ENCODE measurements at places on chromosomes 7 and 10. TPM values are rescaled to one million over a fixed set of nuclear protein-coding genes. Genes with fewer than 3 reads are reported as not detected.

Gene FOXI2
- not detected for total RNA-seq

- DNase-seq: no peak
Measured at GRCh38 chr10:68086011-68086410, 10.9 kb upstream of the HERC4 start.

Gene ATG9B
- not detected for total RNA-seq

DNA sequence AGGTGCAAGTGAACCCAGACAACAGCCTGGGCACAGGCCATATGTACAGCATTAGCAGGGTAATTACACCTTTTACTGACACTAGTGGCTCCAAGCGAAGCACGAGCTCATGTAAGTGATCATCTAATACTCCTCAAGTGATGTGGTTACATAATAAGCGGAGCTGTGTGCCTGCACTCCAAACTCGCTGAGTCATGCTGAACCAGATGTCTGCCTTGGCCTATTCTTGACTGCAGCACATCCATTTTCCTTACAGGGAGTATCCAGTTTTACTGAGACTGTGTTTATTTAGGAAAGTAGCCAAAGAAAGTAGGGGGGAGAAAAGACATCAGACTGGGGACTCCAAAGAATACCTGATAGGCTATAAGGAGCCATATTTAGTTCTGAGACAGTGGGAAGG is 90.1 kb downstream of the GRM3 start:
- DNase-seq: peak; percentile 17

Gene SYCE1
- total RNA-seq: not detected

- peak; percentile 68 for DNase-seq
Measured at GRCh38 chr7:108358553-108358952, 97.7 kb downstream of the NRCAM start.

GRCh38 chr10:33109788-33110469 is 151.9 kb upstream of the ITGB1 start:
- no peak for DNase-seq

DNA sequence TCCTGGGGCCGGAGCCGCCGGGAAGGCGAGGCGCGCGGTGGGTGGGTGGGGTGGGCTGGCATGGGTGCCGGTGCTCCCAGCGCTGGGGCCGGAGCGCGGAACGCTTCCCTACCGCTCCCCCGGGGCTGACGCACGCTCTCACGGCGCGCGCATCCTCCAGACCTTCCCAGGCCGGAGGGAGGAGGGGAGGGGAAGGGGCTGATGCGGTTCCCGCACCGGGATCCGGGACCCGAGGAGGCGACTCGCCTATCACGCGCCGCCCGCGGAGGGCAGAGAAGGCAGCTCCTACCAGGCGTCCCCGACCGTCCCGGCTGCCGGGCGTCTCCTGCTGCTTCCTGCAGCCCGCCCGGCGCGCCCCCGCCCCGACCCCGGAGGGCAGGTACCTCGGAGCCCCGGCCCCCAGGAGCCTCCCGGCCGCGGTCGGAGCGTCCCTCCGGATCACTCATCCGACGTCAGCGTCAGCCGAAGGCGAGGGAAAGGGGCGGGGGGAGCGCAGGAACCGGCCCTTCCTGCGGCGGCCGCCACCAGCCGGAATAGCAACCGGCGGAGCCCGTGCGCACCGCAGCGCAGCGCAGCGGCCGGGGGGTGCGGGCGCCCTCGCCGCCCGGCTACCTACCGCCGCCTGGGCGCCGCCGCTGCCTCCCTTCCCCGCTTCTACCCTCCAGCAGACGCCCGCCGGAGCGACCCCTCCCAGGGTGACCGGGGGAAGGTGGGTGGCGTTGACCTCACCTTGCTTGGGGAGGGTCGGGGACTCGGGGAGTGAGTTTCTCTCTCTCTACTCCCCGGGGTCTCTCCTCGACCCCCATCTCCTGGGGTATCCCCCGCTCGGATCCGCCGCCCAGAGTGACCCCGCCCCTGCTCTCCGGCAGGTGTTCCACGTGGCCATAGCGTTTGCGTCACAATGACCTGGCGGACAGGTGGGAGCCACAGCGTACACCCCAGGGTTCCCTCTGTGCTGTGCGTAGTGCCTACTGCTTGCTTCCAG is at the start of gene ICA1:
TSS of gene ICA1 (minus strand) at position 457 of the 985 bp plus-strand sequence. CDS start 26,241 bp downstream, outside the sequence.
- peak; percentile 37 for DNase-seq

DNA sequence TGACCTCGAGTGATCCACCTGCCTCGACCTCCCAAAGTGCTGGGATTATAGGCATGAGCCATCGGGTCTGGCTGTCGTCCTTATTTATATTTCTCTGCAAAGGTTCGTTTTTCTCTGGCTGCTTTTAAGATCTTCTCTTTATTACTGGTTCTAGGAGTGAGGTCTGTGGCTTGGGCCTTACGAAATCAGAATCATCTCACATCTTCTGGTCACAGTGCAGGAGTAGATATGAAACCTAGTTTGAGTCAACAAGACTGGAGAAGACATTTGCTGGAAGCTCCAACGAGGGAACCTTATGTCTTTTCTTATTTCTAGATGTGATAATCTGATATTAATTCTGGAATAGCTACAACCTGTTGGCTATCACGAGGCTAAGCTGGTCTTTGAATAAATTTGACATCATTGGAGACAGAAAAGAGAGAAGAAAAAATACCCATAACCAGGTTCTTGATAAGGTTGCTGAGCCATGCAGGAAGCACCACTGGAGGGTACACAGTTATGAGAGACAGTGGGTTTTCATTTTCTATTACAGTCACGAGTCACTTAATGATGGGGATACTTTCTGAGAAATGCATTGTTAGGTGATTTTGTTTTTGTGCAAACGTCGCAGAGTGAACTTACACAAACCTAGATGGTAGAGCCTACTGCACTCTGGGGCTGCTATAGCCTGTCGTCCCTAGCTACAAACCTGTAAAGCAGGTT is 25.6 kb upstream of the IL15RA start:
- DNase-seq: no peak

Gene ALOX5
- total RNA-seq: not detected

DNA sequence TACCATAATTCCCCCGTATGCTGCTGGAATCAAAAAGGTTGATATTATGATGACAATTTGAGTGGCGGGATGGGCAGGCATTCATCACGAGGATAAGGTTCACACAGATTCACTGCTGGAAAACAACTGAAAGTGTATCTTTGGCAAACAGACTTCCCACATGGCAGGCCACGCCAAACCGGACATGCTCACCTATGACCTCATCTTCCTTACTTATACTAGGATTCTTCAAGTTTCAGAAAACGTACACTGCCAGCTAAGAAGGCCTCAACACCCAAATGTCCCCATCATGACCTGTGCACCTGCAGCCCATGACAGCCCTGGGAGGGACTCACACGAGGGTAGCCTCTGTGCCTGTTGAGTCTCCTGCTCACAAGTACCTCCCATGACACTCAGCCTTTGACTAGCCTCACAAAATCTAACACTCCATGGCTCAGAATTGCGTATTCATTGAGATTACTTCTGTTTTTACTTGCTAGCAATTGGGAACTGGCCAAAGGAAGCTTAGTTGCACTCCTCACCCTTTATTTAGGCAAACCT is 259.0 kb upstream of the GHITM start:
- DNase-seq: no peak

Gene TMEM273
- not detected for total RNA-seq

Gene OR9A2
- total RNA-seq: not detected

GRCh38 chr7:156640257-156640948 is at the start of gene RNF32:
TSS of gene RNF32 (plus strand) at chr7:156640774. CDS start at chr7:156643878, 3,104 bp downstream.
- peak; percentile 91 for DNase-seq

- DNase-seq: no peak
Measured at GRCh38 chr10:113063043-113063967, 113.3 kb downstream of the TCF7L2 start.

Gene SLC26A4
- 0.49 TPM for total RNA-seq

GRCh38 chr10:47016564-47016963 is 105.3 kb downstream of the PTPN20 start:
- no peak for DNase-seq

Gene SLC13A1
- not detected for total RNA-seq

Measured in MG63 (cell line).